ENCODE measurements at places on chromosomes 12 and 14. TPM values are rescaled to one million over a fixed set of nuclear protein-coding genes. Genes with fewer than 3 reads are reported as not detected.
A peak's percentile ranks its signal among the peaks of the same experiment; 100 is the strongest.

- H3K4me3 ChIP-seq, result no peak overlapping the region
- H3K36me3 ChIP-seq, result no peaks in the 10 kb centered on the region
- H3K4me1 ChIP-seq, result no peaks in the 10 kb centered on the region
- DNase-seq, result no peak
- H3K27me3 ChIP-seq, result no peaks in the 10 kb centered on the region
Measured at GRCh38 chr12:31874961-31875608, 84.1 kb upstream of the RESF1 start.

- H3K4me3 ChIP-seq, result no peak overlapping the region
- H3K4me1 ChIP-seq, result no peaks in the 10 kb centered on the region
- no peaks in the 10 kb centered on the region for H3K36me3 ChIP-seq
- no peak overlapping the region for H3K27ac ChIP-seq
- DNase-seq, result no peak
- no peaks in the 10 kb centered on the region for H3K27me3 ChIP-seq
Measured at GRCh38 chr12:91680864-91681263, 464.8 kb downstream of the BTG1 start.

RIPK3 gene
- not detected for total RNA-seq

DNA sequence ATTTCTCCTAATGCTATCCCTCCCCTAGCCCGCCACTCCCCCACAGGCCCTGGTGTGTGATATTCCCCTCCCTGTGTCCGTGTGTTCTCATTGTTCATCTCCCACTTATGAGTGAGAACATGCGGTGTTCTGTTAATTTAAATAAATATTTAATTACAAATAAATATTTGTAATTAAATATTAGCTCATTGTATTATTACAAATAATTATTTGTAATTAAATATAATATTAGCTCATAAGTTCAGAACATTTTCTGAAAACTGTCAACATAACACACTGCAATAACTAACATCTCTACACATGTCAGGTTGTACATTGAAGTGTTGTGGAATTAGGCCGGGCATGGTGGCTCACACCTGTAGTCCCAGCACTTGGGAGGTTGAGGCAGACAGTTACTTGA is 5.4 kb downstream of the RAB3IP start:
- no peak for DNase-seq
- no peaks in the 10 kb centered on the region for H3K36me3 ChIP-seq
- H3K4me3 ChIP-seq, result no peak overlapping the region
- H3K27me3 ChIP-seq, result peaks cover 12% of the 10 kb centered on the region
- H3K4me1 ChIP-seq, result peaks cover 17% of the 10 kb centered on the region

- H3K27ac ChIP-seq, result no peak overlapping the region
- DNase-seq, result no peak
- H3K27me3 ChIP-seq, result no peaks in the 10 kb centered on the region
- H3K4me3 ChIP-seq, result no peak overlapping the region
- peaks cover 58% of the 10 kb centered on the region for H3K4me1 ChIP-seq
Measured at GRCh38 chr14:60346706-60347105, 97.7 kb downstream of the PPM1A start.

DNA sequence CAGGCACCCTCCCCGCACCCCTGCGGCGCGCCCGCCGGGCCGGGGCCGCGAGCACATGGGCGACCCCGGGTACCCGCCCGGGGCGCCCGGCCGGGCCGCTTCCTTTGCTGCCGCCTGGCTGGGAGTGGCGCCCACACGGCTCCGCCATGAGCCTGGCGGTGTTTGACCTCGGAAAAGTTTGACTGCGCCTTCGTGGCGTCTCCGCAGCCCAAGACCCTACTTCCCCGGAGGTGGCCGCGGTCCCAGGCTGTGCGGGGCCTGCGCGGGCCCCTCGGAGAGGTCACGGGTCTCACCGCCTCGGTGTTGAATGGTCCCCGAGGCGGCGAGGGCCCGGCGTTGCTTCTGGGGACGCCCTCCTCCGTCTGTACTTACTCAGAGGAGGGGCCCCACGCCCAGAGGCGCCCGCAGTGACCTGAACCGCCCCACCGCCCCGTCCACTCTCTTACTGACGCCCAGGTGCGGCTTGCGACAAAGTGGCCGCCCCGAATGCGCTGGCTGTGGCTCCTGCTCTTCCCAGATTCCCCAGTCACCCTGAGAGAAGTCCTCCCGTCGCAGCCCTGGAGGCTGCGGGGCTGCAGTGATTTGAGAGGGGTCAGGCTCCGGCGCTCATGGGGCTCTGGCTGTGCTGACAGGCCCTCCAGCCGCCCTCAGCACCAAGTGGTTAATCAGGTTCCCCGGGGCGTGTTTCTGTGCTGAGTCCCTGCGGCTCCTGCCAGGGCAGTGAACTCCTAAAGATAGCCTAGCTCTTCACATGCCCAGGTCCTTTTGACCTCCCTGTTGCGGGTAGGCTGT is 5.8 kb downstream of the KMT5A start:
- H3K27me3 ChIP-seq, result peaks cover 48% of the 10 kb centered on the region
- peaks cover 15% of the 10 kb centered on the region for H3K4me1 ChIP-seq
- no peaks in the 10 kb centered on the region for H3K36me3 ChIP-seq
- peak overlapping the region; percentile 79 for H3K4me3 ChIP-seq

GRCh38 chr12:56382611-56383010 is 20.0 kb upstream of the APOF start:
- H3K4me3 ChIP-seq, result no peak overlapping the region
- no peaks in the 10 kb centered on the region for H3K27me3 ChIP-seq
- no peak for DNase-seq

PHETA1 gene
- total RNA-seq, result 12.8 TPM

- H3K27me3 ChIP-seq, result no peaks in the 10 kb centered on the region
- no peaks in the 10 kb centered on the region for H3K36me3 ChIP-seq
- no peak overlapping the region for H3K27ac ChIP-seq
- H3K4me1 ChIP-seq, result no peaks in the 10 kb centered on the region
- H3K4me3 ChIP-seq, result no peak overlapping the region
Measured at GRCh38 chr14:35482994-35483515, 50.9 kb upstream of the INSM2 start.

KRT86 gene
- total RNA-seq, result not detected

DPY19L2 gene
- total RNA-seq, result 14.7 TPM

CLEC9A gene
- total RNA-seq, result not detected

DNA sequence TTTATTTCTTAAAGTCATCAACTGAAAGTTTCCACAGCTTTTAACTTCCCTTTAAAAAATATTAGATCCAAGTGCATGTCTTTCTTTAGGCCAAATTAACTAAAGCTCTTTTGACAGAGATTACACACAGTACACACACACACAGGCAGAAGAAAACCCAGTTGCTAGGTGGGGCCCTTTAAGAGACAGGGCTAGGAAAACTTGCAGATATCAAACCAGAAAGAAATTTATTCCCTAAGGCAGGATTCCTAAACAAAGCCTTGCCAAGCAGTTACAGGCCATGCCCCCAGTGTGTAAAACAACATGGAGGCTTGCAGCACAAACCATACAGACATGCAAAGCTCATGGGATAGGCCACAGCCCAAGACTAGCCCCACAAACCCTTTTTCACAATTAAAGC is 123.4 kb downstream of the FSCB start:
- DNase-seq, result no peak
- no peaks in the 10 kb centered on the region for H3K36me3 ChIP-seq
- no peak overlapping the region for H3K27ac ChIP-seq
- H3K27me3 ChIP-seq, result no peaks in the 10 kb centered on the region

COCH gene
- total RNA-seq, result 31.1 TPM

GRCh38 chr12:102063069-102063468 is 1.3 kb upstream of the WASHC3 start:
- no peaks in the 10 kb centered on the region for H3K36me3 ChIP-seq
- no peak for DNase-seq
- no peaks in the 10 kb centered on the region for H3K4me1 ChIP-seq
- H3K27me3 ChIP-seq, result no peaks in the 10 kb centered on the region
- no peak overlapping the region for H3K27ac ChIP-seq

LBHD2 gene
- total RNA-seq, result not detected

DNA sequence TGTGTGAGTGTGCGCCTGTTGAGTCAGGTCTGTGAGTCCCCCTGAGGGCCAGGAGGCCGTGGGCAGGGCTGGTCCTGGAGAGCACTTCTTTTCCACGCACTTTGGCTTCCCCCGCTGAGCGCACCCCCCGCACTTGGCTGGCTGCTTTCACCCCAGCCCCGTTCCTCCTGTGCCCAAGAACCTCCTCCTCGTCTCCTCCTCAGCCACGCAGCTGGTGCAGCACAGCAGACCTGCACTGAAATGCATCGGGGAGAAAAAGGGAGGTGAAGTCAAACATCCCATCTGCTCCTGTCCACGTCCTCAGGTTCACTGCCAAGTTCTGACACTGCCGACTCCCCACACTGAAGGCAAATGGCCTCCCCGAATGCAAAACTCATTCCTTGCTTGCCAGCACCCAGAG is 362.7 kb upstream of the SFSWAP start:
- DNase-seq, result no peak
- H3K4me1 ChIP-seq, result no peaks in the 10 kb centered on the region
- H3K36me3 ChIP-seq, result no peaks in the 10 kb centered on the region

All from neural progenitor cell (in vitro differentiated cells).